ENCODE measurements at places on chromosomes 11 and 22.

DNA sequence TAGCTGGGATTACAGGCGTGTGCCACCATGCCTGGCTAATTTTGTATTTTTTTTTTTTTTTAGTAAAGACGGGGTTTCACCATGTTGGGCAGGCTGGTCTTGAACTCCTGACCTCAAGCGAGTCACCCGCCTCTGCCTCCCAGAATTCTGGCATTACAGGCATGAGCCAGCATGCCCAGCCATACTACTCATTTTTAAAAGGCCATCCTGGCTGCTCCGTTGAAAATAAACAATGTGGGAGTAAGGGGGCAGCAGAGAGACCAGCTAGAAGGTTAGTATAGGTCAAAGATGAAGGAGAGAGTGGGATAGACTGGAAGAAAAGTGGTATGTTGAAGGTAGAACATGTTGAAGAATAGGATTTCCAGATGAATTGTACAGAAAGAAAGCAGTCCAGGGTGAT lies 17.6 kb upstream of the LIN7C start:
- DNase-seq: peak; percentile 64

DNA sequence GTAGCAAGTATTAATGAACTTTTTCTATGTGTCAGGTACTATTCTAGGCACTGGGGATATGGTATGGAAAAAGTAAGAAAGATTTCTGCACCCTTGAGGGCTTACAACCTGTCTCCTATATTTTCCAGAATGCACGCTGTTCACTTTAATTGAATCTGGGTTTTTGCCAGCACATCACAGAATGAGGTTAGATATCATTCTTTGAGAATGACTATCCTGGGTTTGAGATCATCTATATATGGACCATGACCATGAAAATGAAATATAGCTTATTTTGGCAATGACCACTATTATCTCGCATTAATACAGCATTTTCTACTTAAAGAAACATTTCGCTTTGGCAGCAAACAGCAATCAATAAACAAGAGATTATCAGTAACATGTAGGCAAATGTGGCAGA lies 46.9 kb downstream of the C11orf71 start:
- peak; percentile 35 for DNase-seq

DNA sequence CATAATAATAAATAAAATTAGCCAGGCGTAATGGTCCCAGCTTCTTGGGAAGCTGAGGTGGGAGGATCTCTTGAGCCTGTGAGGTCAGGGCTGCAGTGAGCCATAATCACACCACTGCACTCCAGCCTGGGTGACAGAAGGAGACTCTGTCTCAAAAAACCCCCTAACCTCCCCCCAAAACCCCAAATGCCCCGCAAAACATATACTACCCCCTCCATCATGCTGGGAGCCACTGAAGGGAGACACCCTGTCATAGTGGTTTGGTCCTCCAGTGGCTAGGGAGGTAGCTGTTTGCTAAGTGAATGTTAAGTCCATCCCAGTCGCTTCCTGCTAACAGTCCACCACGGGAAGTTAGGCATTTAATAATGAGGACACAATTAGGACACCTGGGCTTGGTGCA lies 125.0 kb downstream of the ABTB2 start:
- no peak for DNase-seq

DNA sequence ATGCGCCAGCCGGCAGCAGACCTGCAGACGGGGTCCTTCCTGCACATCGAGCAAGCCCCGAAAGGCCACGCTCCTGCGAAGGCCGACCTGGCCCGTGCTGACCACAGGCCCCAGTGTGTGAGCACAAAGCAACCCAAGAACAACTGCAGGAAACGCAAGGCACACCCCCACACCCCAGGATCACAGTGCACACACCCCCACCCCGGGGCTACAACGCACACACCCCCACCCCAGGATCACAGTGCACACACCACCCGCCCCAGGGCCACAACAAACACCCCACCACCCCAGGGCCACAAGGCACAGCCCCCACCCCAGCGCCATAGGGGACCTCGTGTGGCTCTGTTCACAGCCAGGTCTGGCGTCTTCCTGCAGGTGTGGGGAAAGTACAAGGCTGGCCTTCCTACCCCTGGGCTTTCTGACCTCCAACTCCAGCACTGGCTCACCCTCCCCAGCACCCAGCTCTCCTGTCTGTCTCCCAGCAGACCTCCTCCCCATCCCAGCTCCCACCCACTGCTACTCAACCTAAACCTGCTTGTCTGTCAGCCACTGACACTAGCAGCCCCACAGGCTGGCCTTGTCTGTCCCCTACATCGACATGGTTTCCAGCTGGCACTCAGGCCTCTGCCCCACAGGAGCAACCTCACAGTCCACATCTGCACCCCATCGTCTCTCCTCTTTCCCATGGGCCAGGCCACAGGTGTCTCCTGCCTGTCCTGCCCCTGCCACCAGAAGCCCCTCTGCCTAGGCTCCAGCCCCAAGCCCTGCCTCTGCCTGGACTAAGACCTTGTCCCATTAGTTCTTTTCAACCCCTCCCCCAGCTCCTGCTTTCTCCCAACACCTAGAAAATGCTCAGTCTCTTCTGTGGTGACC lies 20.5 kb upstream of the EFCAB6 start:
- no peak for DNase-seq
